ENCODE measurements at places on chromosomes 11 and 22.

DNA sequence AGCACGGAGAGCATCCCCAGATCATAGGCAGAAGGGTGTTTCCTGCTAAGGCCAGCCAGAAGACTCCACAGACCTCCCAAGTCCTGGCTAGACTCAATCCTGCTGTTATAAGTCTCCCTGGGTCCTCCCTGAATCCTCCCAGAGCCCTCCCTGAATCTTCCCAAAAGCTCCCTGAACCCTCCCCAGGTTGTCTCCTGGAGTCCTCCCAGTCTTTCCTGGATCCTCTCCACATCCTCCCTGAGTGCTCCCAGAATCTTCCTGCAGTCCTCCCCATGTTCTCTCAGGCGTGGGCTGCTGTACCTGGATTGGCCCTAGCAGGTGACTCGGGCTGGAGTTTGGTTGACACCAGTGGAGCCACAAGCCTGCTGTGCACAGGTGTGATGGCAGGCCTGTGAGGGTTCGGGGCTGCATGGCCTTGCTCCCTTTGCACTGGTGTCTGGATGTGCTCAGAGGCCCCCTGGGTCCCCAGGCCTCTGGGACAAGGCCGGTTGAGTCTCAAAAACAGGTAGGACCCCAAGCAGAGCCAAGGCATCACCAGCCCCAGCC, 11.6 kb downstream of the GP1BB start:
- no peak for DNase-seq

GRCh38 chr11:74783241-74783871, 34.7 kb downstream of the RNF169 start:
- no peak for DNase-seq

GRCh38 chr11:128540469-128540868, 46.9 kb downstream of the ETS1 start:
- DNase-seq = no peak

DNA sequence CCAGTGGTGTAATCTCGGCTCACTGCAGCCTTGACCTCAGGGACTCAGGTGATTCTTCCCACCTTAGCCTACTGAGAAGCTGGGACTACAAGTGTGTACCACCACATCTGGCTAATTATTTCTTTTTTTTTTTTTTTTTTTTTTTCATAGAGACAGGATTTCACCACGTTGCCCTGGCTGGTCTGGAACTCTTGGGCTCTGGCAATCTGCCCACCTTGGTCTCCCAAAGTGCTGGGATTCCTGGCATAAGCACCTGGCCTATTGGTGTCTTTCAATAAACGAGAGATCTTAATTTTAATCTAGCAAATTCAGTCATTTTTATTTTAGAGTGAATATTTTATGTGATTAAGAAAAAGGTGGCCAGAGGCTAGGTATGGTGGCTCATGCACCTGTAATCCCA, 40.1 kb downstream of the DGCR2 start:
- no peak for DNase-seq

GRCh38 chr22:27654546-27655445, 146.8 kb downstream of the MN1 start:
- DNase-seq = no peak

GRCh38 chr11:87866951-87867350, 308.3 kb downstream of the RAB38 start:
- DNase-seq = no peak

GRCh38 chr22:37749226-37749625, 52.4 kb downstream of the TRIOBP start:
- no peak for DNase-seq

GRCh38 chr11:67534070-67534679, 10.9 kb upstream of the CABP2 start:
- no peak for DNase-seq

- DNase-seq = no peak
These were observed 162.8 kb upstream of the TMEM45B start for GRCh38 chr11:129652835-129653234.

- DNase-seq = no peak
These were observed 286.2 kb downstream of the GRM5 start for GRCh38 chr11:88779577-88779976.

DNA sequence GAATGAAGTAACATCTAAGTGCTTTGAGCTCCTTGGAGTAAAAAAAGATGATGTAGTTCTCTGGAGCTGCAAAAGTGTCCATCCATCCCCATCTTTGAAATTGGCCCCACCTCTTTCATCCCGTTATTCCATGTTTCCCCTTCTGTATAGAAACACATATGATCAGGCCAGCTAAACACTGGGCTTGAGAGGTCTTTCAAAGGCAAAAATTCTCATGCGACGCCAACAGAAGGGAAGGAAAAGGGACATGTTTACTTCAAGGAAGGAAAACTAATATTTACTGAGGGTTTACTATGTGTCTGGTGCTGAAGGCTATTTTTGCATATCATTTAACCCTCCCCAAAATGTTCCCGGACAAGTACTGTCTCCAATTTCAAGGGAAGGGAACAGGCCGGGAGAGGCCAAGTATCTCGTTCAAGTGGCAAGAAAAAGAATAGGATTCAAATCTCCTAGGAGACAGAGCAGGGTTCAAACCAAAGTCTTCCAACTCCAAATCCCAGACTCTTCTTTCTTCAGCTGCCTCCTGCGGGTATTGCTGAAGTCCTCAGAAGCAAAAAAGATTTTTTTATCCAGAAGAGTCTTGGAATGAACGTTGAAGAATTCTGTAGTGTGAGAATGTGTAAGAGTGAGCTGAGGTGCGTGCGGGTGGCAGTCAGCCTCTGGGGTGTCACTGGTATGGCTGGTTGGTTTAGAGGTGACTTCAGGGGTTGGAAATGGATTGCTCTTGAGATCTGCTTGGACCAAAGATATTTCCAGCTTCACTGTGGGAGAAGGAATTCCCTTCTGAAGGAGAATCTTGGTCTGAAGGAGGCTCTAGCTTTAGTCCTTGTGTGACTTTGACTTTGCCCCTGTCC, 10.1 kb downstream of the TECTA start:
- no peak for DNase-seq

GRCh38 chr11:2129699-2130366, 9.4 kb downstream of the IGF2 start:
- DNase-seq = no peak

GRCh38 chr11:47711225-47711624, 3.9 kb downstream of the AGBL2 start:
- no peak for DNase-seq

- no peak for DNase-seq
These were observed 53.7 kb downstream of the UBASH3B start for GRCh38 chr11:122709039-122709760.

DNA sequence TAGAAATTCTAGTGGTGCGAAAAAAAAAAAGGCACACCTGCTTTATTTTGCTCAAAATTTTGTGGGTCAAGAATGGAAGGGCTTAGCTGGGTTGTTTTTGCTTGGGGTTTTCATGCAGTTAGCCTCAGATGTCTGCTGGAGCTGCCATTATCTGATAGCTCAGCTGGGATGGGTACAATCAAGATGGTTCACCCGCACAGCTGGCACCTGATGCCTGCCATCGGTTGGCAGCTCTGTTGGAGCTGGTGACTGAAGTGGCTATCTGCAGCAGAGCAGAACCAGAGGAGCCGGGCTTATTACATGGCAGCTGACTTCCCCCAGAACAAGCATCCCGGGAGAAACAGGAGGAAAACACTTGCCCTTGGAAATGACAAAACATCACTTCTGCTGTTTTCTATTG, 12.1 kb upstream of the ELFN2 start:
- DNase-seq = no peak

DNA sequence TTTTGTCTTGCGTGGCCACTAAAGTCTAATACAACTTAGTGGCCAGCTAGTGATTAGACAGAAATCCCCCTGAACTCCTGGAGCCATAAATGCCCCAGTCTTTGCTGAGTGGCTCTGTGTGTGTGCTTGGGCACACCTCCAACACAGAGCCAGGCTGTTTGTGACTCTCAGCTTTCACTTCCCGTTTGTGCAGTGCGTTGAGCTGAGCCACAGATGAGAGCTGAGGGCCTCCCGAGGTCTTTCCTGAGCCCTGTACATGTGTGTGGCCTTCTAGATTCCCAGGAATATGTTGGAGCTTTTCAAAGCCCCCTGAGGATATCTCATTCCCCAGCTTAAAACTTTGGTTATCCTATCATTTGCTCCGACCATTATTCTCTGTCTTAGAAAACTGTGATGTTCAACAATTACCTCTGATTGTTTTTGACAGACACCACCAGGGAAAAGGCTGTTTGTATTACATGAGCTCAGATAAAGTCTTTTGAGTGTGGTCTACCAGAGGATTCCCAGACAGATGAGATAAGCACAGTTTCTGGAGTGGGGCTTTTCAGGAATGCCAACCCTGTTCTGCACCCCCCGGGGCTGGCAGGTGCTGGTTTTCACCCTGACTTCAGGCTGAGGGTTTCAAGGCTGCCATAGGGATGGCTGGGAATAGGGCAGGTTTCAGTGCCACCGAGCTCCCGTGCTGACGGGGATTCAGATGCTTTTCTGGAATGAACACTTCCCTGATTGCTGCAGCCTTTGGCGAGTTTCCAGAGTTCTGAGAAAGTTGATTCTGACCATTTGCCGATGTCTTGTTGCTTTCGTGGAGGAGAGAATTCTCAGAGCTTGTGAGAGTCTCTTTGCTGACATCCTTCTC, 23.8 kb downstream of the IGHMBP2 start:
- no peak for DNase-seq

- DNase-seq = no peak
These were observed 117.5 kb downstream of the TRPC6 start for GRCh38 chr11:101466352-101466751.

DNA sequence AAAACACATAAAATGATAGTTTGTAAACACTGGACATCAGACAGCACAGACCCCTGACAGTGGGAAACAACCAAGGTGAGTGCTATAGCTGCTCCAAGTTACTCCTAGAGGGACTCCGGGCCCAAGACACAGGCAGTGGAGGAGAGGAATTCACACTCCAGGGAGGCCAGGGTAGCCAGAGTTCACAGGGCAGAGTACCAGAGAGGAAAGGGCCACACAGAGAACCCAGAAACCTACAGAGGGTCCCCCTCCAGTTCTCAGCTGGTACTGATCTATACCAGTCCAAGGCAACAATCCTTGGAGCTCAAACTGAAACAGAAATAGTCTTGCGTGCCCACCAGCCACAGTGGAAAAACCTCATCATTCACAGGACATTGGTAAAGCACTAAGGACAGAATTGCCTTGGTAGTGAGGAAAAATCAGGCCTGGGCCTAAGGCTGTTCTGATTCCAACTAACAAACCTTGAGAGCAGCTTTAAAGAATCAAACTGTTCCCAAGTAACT, 7.6 kb downstream of the VPS37C start:
- DNase-seq = no peak

DNA sequence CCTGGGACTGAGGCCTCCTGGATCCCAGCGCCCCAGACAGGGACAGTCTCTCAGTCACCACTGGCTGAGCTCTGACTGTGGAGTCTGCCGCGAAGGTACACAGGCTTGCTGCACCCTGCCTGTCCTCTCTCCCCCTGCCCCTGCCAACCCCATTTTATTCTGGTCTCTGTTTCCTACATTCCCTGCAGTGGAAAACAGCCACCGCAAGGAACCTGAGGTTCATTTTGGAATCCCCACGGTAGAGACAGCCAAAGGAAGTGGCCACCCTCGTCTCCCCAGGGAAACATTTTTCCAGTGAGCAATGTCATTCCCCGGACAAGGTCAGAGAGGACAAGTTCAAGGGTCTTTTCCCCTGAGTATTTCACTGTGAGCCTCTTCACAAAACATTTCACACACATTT, 56.6 kb downstream of the FBXO7 start:
- no peak for DNase-seq

DNA sequence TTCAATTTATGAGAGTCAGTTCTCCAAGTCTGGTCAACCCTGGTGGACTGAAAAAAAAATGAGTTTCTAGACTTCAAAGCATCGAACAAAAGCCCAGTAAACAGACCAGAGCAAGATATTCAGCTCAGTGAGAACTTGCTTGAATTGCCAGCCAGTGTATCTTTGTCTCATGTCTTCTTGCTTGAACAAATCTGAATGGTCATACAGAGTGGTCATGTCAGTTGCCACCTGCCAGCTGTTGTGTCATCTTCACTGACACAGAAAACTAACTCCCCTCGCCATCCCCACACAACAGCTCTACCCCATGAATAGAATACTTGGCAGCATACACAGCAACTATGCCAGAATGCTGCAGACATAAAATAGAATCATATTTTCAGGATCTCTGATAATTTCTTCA, 27.5 kb upstream of the CALCB start:
- no peak for DNase-seq

GRCh38 chr22:32476281-32477195, 1.9 kb downstream of the FBXO7 start:
- DNase-seq = no peak

- DNase-seq = no peak
These were observed 62.7 kb downstream of the CSNK2A3 start for GRCh38 chr11:11290354-11290753.

DNA sequence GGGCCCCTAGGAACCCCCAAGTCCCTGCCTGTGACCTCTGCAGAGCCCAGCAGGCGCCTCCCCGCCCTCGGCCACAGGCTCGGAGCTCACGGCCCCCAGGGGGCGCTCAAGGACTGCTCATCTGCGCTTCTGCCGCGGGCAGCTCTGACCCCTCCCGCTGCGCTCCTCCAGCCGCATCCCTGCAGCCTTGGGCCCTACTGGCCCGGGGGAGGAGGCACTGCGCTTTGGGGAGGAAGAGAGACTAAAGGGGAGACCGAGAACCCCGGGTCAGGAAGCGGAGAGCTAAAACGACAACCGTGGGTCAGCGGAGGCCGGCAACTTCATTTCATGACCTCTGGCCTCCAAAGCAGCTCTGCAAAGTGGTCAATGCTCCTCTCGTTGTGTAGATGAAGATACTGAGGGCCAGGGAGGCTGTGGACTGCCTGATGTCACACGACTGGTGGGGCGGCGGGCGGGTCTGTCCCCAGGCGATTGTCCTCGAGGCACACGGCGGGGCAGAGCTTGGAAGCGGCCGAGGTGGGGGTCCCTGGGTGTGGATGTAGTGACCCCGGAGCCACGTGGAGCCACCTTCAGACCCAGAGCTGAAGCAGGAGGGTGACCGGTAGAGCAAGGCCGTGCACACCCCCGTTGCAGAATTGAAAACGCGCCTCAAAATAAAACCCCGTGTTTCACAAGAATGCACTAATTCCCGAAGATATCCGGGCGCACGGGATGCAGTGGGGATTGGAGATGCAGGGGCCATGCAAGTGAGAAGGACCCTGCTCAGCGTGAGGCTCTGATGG, 2.7 kb upstream of the KRTAP5-6 start:
- DNase-seq = peak; percentile 92

GRCh38 chr11:125416981-125417935, 78.8 kb downstream of the FEZ1 start:
- DNase-seq = peak; percentile 43

DNA sequence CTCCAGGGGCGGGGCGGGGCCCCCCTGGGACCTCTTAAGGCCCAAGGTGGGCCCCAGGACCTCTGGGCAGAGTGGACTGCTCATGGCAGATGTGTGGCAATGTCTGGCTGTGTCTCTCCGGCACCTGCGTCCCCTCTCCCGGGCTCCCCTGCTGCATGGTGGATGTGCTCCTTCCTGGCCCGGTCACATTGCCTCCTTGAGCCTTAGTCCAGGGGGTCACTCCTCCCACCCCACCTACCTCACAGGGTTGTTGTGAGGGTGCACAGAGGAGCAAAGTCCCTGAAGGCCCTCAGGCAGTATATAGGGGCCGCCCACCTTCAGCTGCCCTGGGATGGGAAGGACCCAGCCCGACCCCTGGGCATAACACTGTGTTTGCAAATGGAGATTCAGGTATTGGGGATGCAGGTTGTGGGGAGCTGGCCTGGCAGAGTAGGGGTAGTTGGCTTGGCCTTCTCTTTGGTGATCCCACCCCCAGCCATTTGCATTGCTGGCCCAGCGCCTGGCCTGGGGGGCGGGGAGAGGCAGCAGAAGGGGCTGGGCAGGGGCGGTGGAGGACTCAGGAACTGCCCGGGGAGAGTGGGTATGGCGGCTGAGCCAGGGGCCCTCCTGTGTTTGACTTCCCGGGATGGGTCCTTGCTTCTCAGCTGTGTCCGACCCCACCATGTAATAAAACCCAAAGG, 11.3 kb downstream of the KCTD17 start:
- DNase-seq = no peak

Measured in activated effector memory CD4-positive, alpha-beta T cell treated with anti-CD3 and anti-CD28 coated beads, Interleukin-2, amount 50 U/mL, for 16 hours (primary cell).